ENCODE measurements at places on chromosomes 11 and 22.

DNA sequence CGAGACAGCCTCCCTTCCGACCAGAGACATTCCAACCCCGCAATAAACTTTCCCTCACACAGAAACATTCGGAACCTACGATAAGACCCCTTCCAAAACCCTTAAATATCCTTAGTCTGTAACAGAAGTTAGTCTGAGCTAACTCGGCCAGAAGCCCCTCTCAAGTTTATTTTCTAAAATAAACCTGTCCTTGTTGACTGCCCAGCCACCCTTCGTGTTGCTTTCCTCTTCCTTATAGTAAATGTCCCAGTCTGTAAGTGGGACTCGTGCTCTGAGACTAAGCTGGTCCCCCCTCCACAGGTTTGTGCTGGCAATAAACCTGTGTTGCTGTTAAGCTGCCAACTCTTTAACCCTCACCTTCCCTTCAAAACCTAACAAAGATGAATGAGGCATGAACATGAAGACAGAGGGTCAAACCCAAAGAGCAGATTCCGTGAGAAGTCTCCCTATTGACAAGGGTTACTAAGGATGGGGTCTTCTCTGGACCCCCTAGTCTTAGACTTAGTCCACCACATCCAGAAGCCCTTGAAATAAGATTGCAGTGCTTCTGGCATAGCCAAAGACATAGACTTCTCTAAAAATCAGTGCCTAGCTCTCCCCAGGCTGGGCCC is 18.2 kb downstream of the MIF start:
- DNase-seq = no peak

DNA sequence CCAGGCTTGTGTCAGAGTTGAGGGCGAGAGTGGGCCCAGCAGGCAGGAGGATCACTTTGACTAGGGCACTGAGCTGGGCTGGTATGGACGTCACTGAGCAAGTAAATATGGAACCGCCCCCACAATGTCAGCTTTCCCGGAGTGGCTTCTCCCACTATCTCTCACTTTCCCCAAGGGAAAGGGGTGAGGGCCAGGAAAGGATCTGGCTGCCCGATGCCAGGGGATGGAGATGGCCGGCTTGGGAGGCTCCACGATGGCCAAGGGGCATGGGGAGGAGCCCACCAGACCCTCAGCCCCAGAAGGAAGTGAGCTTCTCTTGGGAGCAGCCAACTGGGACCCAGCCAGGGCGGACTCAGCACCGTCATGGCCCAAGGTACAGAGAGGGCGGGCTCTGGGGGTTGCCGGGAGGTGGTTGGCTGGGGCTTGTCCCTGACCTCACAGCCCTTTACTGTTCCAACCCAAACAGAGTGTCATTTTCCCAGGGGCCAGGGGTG is 8.7 kb downstream of the PRDM11 start:
- no peak for DNase-seq

DNA sequence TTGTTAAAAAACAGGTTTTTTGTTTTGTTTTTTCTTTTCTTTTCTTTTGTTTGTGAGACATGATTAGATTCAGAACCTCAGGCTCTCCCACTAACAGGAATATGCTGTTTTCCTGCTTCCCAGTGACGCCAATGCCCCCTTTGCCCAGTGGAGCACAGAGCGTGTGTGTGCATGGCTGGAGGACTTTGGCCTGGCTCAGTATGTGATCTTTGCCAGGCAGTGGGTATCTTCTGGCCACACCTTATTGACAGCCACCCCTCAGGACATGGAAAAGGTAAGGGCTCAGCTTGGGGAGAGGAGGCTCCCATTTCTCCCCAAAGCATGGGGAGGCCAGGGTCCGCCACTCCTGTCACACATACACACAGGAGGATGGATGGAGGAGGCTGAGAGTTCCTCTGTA is 25.0 kb downstream of the CYB5R2 start:
- DNase-seq = no peak

GRCh38 chr11:9516113-9516512 is 55.3 kb downstream of the ZNF143 start:
- no peak for DNase-seq

DNA sequence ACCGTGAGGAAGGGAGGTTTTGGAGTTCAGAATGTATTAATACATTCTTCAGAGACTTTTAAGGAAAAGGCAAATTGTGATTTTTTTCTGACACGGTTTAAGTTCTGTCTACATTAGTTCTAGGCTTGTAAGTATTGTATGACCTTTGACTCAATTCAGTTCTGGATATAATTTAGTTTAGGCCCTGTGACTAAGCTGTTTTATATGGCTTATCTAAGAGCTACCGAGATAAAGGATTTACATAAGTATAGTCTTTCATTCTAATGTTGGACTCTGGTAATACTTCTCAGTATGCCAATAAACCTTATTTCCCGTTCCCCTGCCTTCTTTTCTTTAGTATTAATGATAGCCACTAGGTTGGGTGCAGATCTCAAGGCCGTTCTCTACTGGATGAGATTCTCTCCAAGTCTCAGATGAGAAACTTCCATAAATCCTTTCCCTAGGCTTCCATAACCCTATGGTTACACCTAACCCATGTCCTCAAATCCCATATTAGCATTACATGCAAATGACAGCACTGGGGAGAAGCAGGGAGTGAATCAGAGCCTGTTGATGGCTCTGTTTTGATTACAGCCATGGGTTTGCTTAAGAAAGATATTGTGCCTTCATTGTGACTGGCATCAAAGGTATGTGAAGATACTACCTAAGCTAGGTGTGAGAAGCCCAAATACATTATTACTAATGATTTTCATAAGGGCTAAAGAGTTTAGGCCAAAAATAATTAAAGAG is 38.7 kb downstream of the BARX2 start:
- no peak for DNase-seq

- DNase-seq = no peak
Observed at GRCh38 chr11:64674774-64675173, 48.2 kb downstream of the NRXN2 start.

DNA sequence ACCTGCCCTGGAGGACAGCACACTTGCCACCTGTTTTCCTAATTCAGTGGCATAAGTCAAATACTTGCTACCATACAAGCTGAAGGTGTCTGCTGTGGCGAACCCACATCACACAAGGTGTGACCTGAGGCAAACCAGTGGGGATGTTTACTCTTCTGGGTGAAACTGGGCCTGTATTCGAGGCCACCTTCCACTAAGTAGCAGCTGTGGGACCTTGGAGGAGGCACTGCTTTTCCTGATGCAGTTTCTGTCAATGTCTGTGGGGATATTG is 927.4 kb downstream of the BRD1 start:
- no peak for DNase-seq

- DNase-seq = no peak
Observed at GRCh38 chr22:38126928-38127668, 16.6 kb upstream of the BAIAP2L2 start.

- DNase-seq = no peak
Observed at GRCh38 chr22:44458044-44459020, 39.7 kb downstream of the RTL6 start.

GRCh38 chr11:68211546-68211945 is 1.6 kb downstream of the KMT5B start:
- no peak for DNase-seq

DNA sequence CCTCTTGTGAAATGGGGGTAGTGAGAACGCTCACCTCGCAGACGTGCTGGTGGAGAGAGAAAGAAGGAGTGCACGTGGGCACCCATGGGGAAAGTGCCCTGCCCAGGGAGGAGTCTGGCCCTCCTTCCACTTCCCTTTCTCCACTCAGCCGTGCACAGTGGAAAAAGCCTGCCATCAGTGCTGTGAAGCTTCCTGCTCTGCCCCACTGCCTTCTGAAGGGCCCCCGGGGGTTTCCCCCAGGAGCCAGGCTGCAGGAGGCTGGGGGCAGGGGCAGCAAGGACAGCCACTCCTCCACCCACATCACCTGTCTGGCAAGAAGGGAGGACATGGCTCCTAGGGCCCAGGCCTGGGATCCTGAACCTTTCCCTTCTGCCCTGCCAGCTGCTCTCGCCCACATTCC is 7.6 kb downstream of the TP53I11 start:
- no peak for DNase-seq

GRCh38 chr11:114147375-114148012 is 88.0 kb downstream of the ZBTB16 start:
- DNase-seq = no peak

DNA sequence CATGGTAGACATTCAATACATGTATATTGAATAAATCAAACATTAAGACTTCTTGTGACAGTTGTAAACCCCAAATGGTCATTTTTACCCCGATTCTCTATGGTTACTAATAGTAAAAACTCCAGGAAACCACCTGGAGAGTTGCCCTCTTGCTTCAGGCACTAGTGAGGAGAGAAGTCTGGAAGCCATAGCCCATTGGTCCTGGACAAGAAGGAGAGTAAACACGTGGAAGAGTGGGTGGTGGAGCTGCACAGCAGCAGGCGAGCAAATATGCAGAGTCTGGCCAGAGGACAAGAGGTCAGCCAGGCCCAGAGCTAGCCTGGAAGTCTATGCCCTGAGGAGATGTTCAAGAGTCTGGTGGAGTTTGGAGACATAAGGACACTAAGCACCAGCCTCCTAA is 17.7 kb downstream of the DCHS1 start:
- DNase-seq = no peak

DNA sequence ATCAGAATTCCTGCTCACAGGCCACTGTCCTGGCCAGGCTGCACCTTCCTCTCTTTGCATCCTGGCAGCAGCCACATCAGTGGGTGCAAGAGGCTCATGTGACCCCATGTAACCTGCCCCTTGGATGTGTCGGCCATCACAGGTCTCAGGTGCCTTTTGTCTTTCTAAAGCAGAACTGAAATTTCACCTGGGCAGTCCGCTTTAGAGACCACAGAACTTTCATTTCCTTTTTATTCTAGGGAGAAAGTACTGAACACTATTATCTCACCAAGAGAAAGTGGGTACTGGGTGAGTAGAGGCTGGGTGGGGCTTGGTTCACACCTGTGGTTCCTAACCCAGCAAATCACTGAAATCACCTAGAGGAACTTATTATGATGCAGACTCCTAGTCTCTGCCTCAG is 51.7 kb upstream of the NUP160 start:
- no peak for DNase-seq

- no peak for DNase-seq
Observed at GRCh38 chr22:46107753-46108563, 42.4 kb upstream of the PPARA start.

- no peak for DNase-seq
Observed at GRCh38 chr22:47370448-47371262, 608.2 kb downstream of the TBC1D22A start.

- no peak for DNase-seq
Observed at GRCh38 chr11:105229257-105229656, 89.7 kb upstream of the CARD18 start.

- DNase-seq = no peak
Observed at GRCh38 chr11:8926236-8926635, 6.5 kb downstream of the C11orf16 start.

GRCh38 chr11:20126724-20127123 is 33.6 kb downstream of the DBX1 start:
- DNase-seq = no peak

GRCh38 chr11:93075782-93076181 is 106.3 kb downstream of the MTNR1B start:
- no peak for DNase-seq

- DNase-seq = no peak
Observed at GRCh38 chr11:123060277-123061000, 1.5 kb downstream of the HSPA8 start.

GRCh38 chr11:120832481-120833238 is 191.2 kb upstream of the TBCEL start:
- DNase-seq = no peak

DNA sequence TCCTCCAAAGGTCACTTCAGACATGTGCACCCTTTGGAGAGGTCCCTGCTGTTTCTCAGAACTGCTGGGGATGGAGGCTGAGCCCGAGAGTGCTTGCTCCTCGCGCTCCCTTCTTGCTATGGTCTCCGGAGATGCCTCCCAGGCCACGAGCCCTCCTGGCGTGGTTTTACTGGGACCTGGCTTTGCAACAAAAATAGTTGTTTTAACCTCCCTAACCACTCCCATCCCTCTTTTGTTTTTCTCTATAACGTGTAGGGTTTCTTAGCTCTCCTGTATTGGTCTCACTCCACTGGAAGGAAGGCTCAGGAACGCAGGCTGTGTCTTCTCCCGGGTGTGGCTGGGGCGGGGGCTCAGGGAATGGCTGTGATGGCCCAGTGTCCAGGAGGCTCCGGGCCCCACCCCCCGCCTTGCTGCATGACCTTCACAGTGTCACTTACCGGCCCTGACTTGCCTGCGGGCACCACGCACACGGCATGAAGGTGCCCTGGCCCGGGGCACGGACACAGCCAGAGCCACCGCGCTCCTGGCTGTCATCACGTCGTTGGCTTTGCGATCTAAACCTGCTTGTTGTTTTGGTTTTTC is 5.6 kb downstream of the PTDSS2 start:
- no peak for DNase-seq

- no peak for DNase-seq
Observed at GRCh38 chr11:109514313-109515018, 92.5 kb downstream of the C11orf87 start.

- no peak for DNase-seq
Observed at GRCh38 chr11:114216796-114217180, 79.4 kb upstream of the NNMT start.

DNA sequence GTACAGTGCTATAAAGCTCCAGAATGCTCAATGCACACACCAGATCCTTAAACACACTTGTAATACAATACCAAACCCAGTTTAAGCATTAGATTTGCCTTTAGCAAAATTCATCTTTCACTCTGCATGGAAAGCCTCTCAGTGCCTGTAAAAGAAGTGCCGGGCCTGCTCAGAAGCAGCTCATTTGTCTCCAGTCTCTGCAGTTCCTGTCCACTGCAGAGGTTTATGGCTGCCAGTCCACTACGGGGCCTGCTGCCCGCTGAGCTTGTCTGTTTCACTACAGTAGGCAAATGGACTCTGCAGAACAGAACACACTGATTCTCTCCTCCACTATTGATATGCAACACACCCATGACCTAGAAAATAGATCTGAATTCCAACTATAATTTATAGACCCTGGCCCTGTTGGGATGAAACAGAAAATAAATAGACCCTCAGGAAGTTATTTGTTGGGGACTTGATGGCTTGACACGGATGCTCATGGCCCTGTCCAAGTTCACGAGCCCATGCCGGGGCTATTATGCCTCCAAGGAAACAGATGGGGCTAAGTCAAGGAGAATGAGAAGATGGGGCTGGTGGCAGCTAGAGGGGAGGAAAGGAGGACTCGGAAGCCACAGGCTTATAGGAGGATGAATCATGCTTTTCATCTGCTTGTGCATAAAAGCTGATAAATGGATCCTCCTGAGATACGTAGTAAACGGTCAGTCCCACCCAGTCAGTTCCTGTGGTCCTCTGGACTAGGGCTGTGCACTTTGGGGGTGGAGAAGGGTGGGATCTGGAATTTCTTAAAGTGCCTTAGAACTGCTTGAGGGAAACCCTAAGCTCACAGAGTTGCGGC is 416.8 kb upstream of the TENM4 start:
- DNase-seq = no peak

GRCh38 chr22:17842386-17842785 is 68.1 kb upstream of the BID start:
- DNase-seq = peak; percentile 59

GRCh38 chr11:46637546-46637945 is 20.2 kb downstream of the ATG13 start:
- no peak for DNase-seq

GRCh38 chr11:16926883-16927626 is 87.2 kb downstream of the PLEKHA7 start:
- DNase-seq = no peak
